ENCODE measurements at places on chromosomes 6 and 20. TPM values are rescaled to one million over a fixed set of nuclear protein-coding genes. Genes with fewer than 3 reads are reported as not detected.

The CPNE1 gene
- total RNA-seq: 42.3 TPM

- no peak for DNase-seq
These were observed 165.4 kb downstream of the QKI start for GRCh38 chr6:163579880-163580295.

DNA sequence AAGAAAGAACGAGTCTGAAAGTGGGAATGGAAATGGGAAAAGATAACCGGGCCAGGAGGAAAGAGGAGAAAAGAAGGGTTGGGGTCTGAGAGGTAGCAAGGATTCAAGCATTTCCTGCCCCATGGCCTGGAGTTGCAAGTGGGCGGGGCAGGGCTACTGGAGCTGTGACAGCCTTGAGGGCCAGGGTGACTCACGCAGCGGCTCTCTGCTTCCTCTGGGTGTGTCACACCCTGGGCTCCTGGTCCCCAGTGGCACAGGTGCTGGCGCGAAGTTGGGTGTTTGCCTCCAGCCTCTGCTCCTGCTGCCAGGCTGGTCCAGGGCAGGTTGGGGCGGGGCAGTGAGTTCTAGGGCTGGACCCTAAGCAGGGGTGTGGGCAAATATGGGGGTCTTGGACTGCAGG, 3.3 kb upstream of the ULBP3 start:
- no peak for DNase-seq

The ASCC3 gene
- total RNA-seq: 15.3 TPM

- no peak for DNase-seq
These were observed 29.3 kb downstream of the SRC start for GRCh38 chr20:37375227-37375626.
